Uterus (tissue), 4 donors: ENCODE measurements at places on chromosomes 13 and 19. TPM values are rescaled to one million over a fixed set of nuclear protein-coding genes. Genes with fewer than 3 reads are reported as not detected.

Gene KLHL1
- total RNA-seq, result not detected

Gene SIGLEC5
- total RNA-seq, result 6.8 TPM

Gene DLL3
- 0.41 TPM for total RNA-seq

Gene APOC4
- not detected for total RNA-seq

Gene ERICH4
- total RNA-seq, result not detected

Gene HCST
- 1.6 TPM for total RNA-seq

Gene DACH1
- 1.5 TPM for total RNA-seq

Gene ZNF701
- total RNA-seq, result 2.9 TPM

Gene GAPDHS
- total RNA-seq, result not detected

Gene SMAD9
- 31.0 TPM for total RNA-seq

Gene COX6B2
- not detected for total RNA-seq

Gene ZNF626
- total RNA-seq, result 56.5 TPM

Gene IGFL3
- total RNA-seq, result not detected

Gene TRPC4
- total RNA-seq, result 13.3 TPM
